ENCODE measurements at places on chromosomes 3 and 15. TPM values are rescaled to one million over a fixed set of nuclear protein-coding genes. Genes with fewer than 3 reads are reported as not detected.

- no peaks in the 10 kb centered on the region for H3K36me3 ChIP-seq
- no peaks in the 10 kb centered on the region for H3K4me1 ChIP-seq
- peak; percentile 11 for DNase-seq
- H3K4me3 ChIP-seq = no peak overlapping the region
- no peak overlapping the region for H3K27ac ChIP-seq
Observed at GRCh38 chr3:60160111-60160821, 1091.0 kb downstream of the FHIT start.

- no peak overlapping the region for H3K27ac ChIP-seq
- H3K36me3 ChIP-seq = no peaks in the 10 kb centered on the region
- no peak overlapping the region for H3K4me3 ChIP-seq
- H3K27me3 ChIP-seq = peaks cover 5% of the 10 kb centered on the region
- H3K4me1 ChIP-seq = no peaks in the 10 kb centered on the region
Observed at GRCh38 chr3:100635273-100635701, 25.9 kb downstream of the ADGRG7 start.

DNA sequence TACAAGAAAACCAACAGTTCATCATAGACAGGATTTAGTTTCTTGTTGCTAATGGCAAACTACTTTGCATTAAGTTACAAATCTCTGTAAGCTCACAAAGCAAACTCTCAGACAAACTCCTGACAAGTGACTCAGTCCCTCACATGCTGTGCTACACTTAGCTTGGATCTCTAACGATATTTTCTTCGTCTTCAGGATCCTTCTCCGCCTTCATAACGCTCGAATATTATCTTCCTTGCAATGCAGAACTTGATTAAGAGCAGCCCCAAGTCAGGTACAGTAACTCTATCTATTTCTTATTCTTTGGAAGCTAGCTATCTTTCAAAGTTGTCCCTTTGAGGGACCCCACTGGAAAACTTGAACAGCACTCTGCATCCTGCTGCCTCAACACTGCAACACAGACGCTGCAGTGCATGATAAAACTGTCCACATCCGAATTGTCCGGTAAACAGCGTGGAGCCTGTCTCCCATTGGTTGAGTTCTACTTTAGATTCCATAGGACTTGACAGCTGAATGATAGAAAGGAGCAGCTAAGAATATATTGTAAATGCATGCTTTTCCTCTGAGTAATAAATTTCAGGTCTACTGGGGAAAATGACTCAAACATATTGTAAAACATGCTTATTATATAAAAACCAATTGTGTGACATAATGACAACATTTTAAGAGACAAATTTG lies 61.3 kb downstream of the UACA start:
- no peak overlapping the region for H3K27ac ChIP-seq
- H3K4me1 ChIP-seq = no peaks in the 10 kb centered on the region
- DNase-seq = no peak
- H3K27me3 ChIP-seq = peaks cover 12% of the 10 kb centered on the region

DNA sequence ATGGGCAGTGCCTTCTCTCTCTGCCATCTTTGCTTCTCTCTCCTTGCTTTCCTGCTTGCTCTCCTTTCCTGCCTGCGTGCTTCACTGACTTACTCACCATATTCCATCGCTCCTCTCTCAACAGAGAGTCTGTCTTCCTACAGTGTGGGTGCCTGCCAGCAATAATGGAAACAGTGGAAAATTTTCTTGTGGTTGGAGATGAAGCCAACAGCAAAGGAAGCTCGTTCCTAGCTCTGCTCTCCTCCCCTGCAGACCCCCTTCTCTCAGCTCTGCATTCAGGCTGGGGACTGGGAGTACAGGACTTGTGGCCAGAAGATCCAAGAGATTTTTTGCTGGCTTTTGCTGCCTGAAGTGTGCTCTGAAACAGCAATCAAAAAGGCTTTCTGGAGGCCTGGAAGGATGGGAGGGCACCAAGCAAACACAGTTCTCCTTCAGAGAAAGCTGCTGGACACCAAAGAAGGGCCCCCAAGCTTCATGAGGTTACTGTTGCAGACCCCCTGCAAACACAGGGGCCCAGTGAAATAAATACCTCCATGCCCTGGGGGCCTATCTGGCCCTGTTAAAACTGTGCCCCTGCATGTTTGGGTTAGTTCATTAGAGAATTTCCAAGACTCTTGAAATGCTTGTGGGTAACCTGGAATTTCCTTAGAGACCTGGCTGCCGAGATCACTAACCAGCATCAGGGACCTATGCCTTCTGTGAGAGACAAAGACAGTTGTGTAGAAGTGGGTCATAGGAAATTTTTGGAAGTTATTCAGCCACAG lies 149.9 kb upstream of the RASGRP1 start:
- no peaks in the 10 kb centered on the region for H3K4me1 ChIP-seq
- H3K27ac ChIP-seq = no peak overlapping the region
- no peak for DNase-seq
- H3K27me3 ChIP-seq = no peaks in the 10 kb centered on the region
- H3K36me3 ChIP-seq = peaks cover 21% of the 10 kb centered on the region
- H3K4me3 ChIP-seq = no peak overlapping the region

Gene SCG3
- total RNA-seq = not detected

DNA sequence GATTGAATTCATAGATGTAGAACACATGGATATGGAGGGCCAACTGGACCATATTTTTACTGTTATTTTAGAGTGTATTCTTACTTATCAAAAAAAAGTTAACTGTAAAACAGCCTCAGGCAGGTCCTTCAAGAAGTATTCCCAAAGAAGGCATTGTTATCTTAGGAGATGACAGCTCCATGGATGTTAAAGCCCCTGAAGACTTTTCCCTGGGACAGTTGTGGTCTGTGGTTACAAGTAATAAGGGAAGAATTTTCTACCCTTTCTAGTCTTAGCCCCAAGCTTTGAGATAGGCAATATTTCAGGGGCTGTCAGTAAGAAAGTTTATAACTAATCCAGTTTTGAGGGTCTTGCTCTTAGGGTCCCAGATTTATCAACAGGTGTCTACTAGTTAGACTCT lies 62.5 kb downstream of the LRRC49 start:
- H3K27me3 ChIP-seq = peaks cover 6% of the 10 kb centered on the region
- DNase-seq = no peak
- no peak overlapping the region for H3K4me3 ChIP-seq
- no peaks in the 10 kb centered on the region for H3K4me1 ChIP-seq

Gene GORASP1
- 34.0 TPM for total RNA-seq

Gene MEX3B
- 1.6 TPM for total RNA-seq

DNA sequence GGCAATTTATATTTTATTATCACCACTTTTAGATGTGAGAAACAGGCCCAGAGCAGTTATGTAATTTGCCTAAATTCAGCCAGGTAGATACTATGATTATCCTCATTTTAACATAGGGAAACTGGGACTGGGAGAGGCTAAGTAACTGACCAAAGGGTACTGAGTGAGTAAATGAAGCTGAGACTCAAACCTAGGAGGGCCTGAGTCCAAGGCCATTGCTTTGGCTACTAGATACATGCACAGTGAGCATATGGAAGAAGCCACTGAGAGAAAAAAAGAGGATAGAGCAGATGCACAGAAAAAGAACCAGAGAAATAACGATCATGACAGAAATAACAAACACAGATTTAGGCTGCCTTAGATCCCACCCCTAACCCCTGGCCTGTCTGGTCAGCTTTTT lies 33.6 kb downstream of the USF3 start:
- no peak overlapping the region for H3K4me3 ChIP-seq
- no peaks in the 10 kb centered on the region for H3K4me1 ChIP-seq

Gene DNAH12
- 0.22 TPM for total RNA-seq

Gene GUCA1C
- not detected for total RNA-seq

Gene FRMD5
- not detected for total RNA-seq

DNA sequence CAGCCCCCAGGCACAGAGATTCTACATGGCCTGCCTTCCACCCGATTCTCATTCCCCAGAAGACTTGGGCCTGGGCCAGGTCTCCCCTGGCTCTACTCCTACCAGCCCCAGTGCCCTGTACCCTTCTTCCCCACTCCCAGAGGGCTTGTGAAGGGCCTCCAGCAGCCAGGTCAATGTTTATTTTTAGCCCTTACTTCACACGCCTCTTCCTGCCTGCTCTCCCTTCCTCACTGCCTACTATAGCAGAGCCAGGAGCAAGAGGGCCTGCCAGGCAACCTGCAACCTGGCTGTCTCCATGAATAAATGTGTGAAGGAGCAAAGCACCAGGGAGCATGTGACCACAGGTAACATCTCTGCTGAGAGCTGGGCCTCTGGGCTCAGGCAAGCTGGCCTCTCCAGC lies 26.4 kb upstream of the APEH start:
- H3K36me3 ChIP-seq = no peaks in the 10 kb centered on the region
- H3K27me3 ChIP-seq = no peaks in the 10 kb centered on the region
- no peak for DNase-seq
- H3K4me1 ChIP-seq = no peaks in the 10 kb centered on the region
- H3K4me3 ChIP-seq = no peak overlapping the region

Gene DCLK3
- total RNA-seq = not detected

- no peak for DNase-seq
- peaks cover 7% of the 10 kb centered on the region for H3K27me3 ChIP-seq
- H3K4me1 ChIP-seq = no peaks in the 10 kb centered on the region
- no peak overlapping the region for H3K27ac ChIP-seq
- H3K36me3 ChIP-seq = no peaks in the 10 kb centered on the region
- no peak overlapping the region for H3K4me3 ChIP-seq
Observed at GRCh38 chr3:45253316-45253715, 27.2 kb upstream of the TMEM158 start.

DNA sequence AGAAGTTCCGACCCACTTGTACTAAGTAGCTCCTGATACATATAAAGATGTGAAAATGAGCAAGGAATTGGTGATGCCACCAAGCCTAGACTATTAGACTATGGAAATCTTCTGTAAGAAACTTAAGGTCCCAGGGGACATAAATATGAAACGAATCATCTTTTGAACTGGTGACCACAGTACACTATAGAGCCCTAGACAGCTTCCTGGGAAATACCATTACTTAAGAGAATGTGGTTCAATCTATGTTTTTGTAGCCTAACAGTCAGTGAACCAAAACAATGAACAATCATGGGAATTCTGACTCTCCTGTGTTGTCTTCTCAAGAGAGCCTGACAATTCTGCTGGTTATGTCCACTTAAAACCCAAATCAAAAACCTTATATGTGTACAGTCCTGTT lies 191.6 kb downstream of the GREM1 start:
- H3K36me3 ChIP-seq = no peaks in the 10 kb centered on the region
- no peak overlapping the region for H3K27ac ChIP-seq
- no peaks in the 10 kb centered on the region for H3K4me1 ChIP-seq
- no peak for DNase-seq
- no peak overlapping the region for H3K4me3 ChIP-seq

Gene FANCD2OS
- total RNA-seq = not detected

DNA sequence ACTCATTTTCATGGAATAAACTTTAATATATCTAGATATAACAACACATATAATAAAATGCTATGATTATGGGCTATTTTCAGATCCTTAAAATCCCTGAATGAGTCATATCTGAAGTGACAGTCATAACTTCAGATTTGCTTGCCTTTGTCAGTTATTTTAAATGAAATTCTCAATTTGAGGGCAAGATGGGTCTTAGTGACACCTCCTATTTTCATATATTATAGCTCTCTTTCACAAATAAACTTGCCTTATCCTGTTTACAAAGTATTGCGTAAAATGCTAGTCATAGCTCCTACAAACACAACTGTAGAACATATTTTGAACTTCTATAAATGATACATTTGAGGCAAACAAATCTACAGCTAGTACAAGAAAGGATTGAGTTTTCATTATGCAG lies 6.2 kb upstream of the THRB start:
- DNase-seq = no peak
- H3K36me3 ChIP-seq = no peaks in the 10 kb centered on the region
- H3K4me3 ChIP-seq = no peak overlapping the region
- no peak overlapping the region for H3K27ac ChIP-seq

Gene GALNT15
- not detected for total RNA-seq

DNA sequence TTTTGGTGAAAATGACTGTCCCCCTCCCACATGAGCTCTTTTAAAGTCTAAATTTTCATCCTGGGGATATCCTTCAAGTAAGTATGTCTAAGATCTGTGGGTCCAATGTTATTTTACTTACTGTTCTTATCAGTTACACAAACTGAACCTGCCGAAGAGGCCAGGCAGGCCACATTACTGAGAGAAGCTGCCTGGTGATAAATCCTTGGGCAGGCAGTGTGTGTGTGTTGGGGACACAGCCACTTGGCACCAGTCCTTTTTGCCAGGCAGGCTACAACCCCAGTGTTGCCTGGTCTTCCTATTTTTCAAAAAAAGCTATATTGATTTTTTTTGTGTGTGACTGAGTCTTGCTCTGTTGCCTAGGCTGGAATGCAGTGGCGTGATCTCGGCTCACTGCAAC lies 50.6 kb upstream of the RASA2 start:
- H3K27ac ChIP-seq = no peak overlapping the region
- H3K36me3 ChIP-seq = peaks cover 27% of the 10 kb centered on the region
- H3K27me3 ChIP-seq = no peaks in the 10 kb centered on the region
- peaks cover 17% of the 10 kb centered on the region for H3K4me1 ChIP-seq
- DNase-seq = no peak

DNA sequence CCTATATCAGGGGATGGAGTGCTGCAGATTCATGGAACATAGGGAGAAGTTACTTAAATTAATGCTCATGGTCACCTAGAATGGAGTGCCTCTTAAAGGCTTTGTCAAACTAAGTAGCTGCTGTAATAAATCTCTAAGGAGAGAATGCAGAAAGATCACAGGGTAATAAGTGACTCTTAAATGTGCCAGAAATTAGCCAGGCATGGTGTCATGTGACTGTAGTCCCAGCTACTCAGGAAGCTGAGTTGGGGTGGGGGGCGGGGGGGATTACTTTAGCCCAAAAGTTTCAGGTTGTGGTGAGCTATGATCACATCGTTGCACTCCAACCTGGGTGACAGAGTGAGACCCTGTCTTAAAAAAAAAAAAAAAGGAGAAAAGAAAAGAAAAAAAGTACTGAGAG lies 90.9 kb upstream of the ASB14 start:
- H3K4me3 ChIP-seq = no peak overlapping the region
- no peaks in the 10 kb centered on the region for H3K4me1 ChIP-seq
- H3K36me3 ChIP-seq = no peaks in the 10 kb centered on the region
- DNase-seq = no peak
- no peak overlapping the region for H3K27ac ChIP-seq
- H3K27me3 ChIP-seq = no peaks in the 10 kb centered on the region

DNA sequence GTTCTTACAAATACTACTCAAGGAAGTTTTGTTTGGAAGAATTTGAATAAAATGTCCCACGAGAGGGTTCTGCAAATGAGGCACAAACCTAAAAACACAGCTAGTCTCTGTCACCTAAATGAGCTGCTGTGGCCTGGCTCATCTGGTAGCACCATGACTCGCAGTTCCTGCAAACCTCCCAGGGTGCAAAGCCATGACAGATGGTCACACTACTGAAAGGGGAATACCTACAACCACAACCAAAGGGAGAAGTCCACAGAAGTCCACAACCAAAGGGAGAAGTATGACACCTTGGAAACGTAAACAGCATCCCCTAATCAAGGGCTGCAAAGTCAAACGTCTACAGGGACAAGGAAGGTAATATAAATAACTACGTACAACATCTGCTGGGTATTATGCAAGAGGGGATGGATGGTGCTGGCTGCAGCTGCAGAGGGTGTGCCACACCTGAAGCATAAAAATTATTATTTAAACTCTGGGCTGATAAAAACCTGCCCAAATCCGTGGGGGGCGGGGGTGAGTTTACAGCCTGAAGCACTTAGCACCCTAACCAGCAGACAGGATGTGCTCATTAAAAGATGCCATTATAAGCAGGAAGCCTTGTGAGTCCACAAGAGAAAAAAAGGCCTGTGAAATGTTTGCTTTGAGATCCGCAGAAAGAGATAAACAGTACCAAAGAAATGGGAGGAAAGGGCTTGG lies 184.0 kb downstream of the MAGI1 start:
- no peak overlapping the region for H3K27ac ChIP-seq
- H3K4me1 ChIP-seq = no peaks in the 10 kb centered on the region

Measured in CD4-positive, CD25-positive, alpha-beta regulatory T cell (primary cell).